ENCODE measurements at places on chromosomes 11 and 22. TPM values are rescaled to one million over a fixed set of nuclear protein-coding genes. Genes with fewer than 3 reads are reported as not detected.

Gene CRYBA4
- total RNA-seq: not detected

Gene KRTAP5-10
- not detected for total RNA-seq

Gene MRGPRE
- not detected for total RNA-seq

Gene TRIM49
- not detected for total RNA-seq

Gene SBF1
- 28.3 TPM for total RNA-seq

Gene RFPL1
- not detected for total RNA-seq
